ENCODE measurements at places on chromosomes 11 and 22.

DNA sequence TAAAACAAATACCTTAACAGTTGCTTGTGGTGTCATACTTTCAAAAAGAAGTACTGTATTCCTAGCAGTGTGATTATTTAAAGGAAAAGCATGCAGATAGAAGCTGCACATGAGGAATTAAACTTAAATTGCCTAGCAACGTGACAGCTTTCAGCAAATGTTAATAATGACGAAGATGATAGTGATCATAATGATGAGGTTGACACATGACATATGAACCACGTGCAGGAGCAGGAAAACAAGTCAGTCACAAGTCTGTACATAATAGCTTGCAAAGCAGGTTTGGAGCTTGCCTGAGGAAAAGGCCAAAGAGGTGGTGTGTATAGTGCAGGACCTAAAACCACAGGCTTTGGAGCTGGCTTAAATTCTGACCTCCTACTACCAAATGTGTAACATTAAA, 30.6 kb upstream of the PIK3C2A start:
- no peak for DNase-seq

DNA sequence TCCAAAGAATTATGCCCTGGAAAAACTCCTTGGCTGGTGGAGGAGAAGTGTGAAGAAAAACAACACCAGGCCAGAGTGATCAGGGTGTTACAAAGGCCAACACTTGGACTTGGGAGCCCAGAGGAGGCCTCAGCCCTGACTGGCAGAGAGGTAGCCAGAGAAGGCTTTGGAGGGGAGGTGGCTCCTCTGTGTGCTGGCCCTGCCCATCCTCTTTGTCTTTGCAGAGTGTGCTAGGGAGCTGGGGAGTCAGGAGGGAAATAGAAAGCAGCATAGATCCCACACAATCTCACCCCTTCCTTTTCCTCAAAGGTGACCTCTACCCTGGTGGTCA, 12.0 kb upstream of the P2RY6 start:
- DNase-seq = no peak

GRCh38 chr22:17172029-17172833, 13.2 kb upstream of the HDHD5 start:
- DNase-seq = no peak

DNA sequence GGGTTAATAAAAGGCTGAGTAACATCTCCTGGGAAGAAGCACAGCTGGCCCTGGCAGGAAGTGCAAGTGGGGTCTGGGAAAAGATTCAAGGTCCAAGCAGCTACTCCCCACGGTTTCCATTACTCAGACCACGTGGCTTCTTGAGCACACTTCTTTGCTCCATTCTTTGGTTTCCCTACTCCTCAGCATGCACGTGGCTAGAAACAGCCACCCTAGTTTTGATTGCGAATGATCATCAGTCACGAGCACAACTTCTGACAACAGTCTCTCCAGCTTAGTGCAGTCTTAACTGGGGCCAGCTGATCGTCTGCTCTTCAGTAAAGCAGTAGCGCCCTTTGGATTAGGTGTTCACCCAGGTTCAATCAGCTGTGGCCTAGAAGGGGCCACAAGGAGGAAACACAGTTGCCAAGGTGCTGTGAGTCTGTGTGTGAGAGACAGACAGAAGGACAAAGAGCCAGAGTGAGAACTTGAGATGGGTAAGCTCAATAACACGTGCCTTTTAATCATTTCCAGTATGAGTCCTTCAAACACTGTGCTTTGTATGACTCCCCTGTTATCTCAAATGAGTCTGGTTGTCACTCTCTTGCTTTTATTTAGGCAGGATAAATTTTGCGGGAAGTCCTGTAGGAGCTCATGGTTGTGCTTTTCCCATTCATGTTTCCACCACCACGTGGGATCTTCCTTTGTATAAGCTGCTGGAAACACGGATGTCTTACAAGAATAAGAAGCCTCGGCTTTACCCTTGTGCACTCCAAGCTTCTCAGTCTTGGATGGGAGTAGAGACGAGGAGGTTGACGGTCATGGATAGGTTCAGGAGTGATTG, 901 bp upstream of the PARVA start:
- no peak for DNase-seq

GRCh38 chr11:75504501-75504900, 21.2 kb downstream of the GDPD5 start:
- no peak for DNase-seq

DNA sequence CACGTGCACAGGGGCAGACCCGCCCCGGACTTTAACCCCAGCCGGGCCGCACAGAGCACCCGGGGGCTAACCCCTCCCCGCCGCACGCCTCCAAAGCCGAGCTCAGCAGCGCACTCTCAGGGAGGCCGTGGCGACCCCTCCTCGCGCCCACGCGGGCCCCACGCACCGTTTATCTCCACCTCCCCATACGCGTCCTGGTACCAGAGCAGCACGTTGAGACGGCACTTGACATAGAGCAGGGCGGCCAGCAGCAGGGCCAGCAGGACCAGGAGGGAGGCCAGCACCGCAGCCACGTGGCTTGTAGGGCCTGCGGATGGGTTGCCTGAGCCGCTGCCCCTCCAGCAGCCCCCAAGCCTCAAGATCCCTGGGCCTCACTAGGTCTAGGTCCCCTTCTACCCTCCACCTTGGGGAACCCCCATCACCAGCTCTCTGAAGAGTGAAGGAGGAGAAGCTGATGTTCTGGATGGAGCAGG, 7.1 kb downstream of the SIGIRR start:
- no peak for DNase-seq

Data from activated T-cell treated with anti-CD3 and anti-CD28 coated beads for 4 hours (primary cell).